Substantia nigra (tissue), 51 donors: ENCODE measurements at places on chromosomes 16 and 17.
A peak's percentile ranks its signal among the peaks of the same experiment; 100 is the strongest.

DNA sequence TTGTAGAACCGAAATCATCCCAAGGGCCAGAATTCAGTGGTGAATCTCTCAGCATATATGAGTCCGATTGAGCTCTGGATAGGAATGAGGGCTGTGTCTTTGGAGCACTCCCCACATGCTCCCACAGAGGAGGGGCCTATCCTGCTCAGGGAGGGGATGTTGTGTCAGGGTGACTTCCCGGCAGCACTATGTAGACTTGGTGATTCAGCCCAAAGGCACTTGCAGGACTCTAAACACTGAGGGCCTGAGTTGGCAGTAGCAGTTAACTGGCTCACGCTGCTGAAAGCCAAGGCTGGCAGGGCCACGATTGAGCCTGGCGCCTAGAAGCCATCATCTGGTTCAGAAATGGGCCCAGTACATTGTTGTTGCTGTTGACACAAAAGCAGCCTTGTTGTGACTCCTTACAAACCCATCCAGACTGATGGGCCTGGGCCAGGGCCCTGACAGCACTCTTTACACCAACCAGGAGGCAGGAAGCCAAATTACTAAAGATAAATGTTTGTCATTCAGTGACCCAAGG lies 31.9 kb downstream of the NMT1 start:
- DNase-seq = peak; percentile 89

DNA sequence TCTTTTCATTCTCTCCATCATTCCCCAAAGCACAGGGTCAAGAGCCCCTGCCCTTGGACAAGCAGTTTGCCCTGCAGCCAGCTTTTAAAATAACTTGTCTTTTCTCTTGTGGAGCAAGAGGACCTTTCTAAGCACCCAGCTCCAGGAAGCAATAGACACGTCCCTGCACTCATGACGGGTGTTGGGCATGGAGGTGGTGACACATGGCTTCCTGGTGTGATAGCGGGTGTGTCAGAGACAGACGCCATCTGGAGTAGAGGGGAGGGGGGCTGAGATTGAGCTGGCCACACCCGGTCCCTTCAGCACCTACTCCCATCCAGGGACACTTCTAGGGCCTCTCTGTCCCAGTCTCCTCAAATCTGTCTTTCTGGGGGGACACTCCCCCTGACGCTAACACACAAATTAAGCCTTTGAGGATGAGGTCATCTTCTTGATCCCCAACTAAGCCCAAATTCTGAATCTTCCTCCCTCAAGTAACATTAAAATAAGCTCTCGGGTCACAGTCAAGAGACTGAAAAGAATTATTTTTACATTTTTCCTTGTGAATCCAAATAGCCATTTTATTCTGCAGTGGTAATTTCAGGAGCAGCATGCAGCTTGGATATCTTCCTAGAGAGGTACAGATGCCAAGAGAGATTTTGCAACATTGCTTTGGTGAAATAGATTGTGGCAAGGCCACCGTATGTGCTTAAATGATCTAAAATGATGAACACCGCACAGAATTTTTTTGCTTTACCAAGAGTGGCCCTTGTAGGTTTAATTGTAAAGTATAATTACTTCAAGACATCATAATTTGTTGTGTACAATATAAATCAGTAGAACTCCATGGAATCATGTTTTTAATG lies 216.6 kb upstream of the IRX3 start:
- DNase-seq = no peak

GRCh38 chr16:29968205-29968604 lies 5.5 kb upstream of the TAOK2 start:
- no peak for DNase-seq

GRCh38 chr17:80425835-80426426 lies 11.0 kb downstream of the ENDOV start:
- no peak for DNase-seq

DNA sequence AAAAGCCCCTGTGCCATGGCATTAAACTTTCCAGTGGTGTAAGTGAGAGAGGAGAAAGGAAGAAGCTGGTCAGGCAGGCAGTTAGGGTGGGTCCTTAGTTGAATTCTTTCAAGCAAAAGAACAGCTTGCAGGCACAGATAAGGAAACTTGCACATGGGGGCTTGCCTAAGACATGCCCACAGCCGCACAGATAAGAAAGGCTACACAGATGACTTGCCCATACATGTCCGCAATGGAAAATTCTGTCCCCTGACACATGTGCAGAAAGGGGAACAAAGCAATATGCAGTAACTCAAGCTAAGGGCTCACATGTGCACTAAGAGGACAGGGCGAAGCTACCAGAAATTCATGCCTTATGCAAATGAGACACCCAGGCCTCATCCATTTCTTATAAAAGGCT lies 69.9 kb downstream of the GSG1L start:
- no peak for DNase-seq

GRCh38 chr17:61400066-61400716 lies 548 bp downstream of the TBX2 start:
- no peak for DNase-seq

DNA sequence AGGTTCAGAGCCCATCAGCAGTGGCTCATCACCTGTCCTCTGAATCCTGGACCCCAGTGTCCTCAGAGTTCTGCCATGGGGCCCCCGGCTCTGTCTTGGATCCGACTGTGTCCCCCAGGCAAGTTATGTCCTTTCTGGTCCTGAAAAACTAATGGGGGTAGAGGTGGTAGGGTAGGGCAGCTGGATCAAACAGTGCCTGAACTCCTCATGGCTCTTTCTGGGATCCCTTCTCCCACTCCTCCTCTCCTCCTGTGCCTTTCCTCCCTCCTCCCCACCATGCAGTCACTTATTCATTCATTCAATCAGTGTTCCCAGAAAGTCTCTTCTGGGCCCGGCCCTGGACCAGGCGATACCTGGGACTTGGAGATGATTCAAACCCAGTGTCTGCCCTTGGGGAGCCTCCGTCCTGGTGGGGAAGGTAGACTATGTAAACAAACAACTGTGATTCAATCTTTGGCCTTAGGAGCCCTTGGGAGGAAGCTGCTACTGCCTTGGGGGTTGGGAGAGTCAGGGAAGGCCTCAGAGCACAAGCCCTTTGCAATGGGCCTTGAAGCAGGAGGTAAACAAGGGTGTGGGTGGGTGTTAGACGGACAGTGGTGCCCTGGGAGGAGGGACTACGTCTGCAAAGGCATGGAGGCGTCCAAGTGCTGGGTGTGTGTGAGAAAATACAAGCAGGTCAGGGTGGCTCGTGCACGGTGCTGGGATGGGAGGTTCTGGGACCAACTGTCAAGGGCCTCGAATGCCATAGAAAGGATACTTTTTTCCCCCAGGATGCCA lies 6.4 kb upstream of the FAM83G start:
- no peak for DNase-seq

DNA sequence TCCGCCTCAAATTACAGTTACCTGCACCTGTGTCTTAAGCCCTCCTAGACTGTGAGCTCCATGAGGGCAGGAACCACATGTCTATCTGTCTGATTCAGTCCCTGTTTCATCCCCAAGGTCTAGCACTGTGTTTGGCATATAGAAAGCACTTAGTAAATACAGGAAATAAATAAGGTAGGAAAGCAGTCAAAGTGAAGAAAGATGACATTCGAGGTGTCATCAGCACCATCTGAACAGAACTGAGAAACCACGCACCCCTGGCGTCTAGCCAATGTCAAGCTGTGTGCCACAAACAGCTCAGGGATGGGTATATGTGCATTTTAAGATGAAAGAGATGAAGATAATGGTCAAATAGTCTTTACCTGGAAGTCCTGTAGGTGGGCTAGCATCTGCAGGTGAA lies 79.6 kb upstream of the ATP2A3 start:
- no peak for DNase-seq

DNA sequence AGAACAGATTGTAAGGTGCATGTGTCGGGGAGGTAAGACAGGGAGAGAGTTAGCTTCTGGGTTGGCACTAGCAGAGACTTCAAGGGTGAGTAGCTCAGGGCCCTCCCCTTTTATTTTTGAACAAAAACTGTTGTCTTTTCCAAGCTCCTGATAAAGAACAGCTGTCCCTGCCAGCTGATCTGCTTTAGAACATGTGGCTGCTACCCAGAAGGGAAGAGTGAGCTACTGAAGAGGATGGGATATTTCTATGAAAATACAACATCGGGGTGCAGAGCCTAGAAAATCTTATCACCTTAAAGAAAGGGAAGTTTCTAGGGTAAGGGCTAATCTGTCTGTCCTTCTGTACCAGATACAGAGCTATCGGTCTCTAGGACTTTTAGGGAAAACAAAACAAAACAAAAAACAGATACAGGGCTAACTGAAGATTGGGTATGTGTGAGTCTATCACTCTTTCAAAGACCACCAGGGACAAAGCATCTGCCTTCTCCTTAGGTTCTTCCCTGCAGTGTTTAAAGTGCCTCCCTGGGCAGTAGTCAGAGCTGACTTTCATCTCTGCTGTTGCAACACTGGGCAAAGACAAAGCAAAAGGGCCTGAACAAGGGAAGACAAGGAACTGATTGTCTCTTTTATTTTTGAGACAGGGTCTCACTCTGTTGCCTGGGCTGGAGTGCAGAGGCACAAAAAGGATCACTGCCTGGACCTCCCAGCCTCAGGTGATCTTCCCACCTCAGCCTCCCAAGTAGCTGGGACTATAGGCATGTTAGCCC lies 5.0 kb upstream of the DHRS13 start:
- no peak for DNase-seq

DNA sequence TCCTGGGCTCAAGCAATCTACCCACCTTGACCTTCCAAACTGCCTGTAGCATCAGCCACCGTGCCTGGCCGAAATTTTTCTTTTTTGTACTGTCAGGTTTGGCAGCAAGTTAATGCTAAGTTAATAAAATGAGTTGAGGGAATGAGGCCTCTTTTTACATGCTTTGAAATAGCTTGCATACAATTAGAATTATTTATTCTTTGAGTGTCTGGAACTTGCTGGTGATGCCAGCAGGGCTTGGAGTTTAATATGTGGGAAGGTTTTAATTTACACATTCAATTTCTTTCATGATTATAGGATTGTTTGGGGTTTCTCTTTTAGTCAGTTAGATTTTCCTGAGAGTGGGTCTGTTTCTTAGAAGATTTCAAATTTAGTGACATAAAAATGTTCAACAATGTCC lies 31.2 kb upstream of the MSI2 start:
- no peak for DNase-seq

GRCh38 chr17:82350182-82351030 lies 8.6 kb upstream of the TEX19 start:
- DNase-seq = no peak

DNA sequence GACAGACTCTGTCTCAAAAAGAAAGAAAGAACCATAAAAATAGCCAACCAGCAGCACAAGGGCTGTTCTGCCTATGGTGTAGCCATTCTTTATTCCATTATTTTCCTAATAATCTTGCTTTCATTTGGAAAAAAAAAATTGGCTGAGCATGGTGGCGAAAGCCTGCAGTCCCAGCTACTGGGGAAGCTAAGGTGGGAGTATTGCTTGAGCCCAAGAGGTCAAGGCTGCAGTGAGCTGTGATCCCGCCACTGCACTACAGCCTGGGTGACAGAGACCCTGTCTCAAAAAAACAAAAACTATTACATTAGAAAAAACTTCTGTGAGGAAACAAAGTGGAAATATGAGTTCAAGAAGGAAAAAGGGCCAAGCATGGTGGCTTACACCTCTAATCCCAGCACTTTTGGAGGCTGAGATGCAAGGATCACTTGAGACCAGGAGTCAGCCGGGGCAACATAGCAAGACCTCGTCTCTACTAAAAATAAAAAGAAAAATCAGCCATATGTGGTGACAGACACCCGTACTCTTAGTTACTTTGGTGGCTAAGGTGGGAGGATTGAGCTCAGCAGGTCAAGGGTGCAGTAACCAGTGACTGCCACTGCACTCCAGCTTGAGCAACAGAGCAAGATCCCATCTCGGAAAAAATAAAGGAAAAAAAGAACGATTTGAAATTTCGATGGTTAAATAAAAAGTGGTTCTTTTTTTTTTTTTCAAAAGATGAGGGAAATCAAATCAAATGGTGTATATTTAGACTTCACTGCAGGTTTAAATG lies 2.5 kb downstream of the DCAKD start:
- DNase-seq = no peak

DNA sequence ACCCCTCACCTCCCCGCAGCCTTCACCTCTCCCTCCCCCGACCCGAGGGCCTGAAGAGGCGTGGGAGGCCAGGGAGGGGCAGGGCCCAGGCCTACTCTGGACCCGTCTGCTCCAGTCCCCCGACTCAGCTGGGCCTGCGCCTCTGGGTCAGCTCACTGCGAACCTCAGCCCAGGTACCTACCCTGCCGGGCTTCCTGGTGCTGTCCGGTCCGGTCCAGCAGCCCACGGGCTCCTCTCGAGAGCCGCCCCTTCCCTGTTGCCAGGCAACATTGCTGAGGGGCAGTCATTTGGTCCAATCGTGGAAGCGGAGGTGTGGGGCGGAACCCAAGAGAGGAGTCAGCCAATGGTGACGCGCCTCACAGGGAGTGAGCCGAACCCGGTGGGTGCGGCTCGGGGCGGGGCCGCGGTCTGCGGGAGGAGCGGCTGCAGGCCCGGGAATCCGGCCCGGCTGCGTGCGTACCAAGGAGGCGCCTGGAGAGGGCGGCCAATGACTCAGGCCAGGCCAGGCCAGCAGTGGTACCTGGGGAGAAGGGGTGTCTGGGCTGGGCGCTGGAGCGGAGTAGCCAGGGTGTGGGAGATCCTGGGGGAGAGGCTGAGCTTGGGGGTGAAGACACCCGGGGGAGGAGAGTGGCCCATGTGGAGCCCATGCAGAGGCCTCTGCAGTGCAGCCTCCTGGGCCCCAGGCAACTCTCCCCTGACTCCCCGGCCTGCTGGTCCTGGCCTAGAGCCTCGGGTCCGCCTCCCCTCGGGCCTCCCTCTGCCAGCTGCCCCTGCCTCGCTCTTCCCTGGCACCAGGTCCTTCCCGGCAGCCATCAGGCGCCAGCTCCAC lies at the start of gene MEAK7:
Gene MEAK7 (minus strand): TSS at position 240 of the 829 bp plus-strand sequence. CDS start 6,573 bp downstream, outside the sequence.
- peak; percentile 93 for DNase-seq

- DNase-seq = no peak
Observed at GRCh38 chr16:1332618-1333148, 762 bp upstream of the BAIAP3 start.

- no peak for DNase-seq
Observed at GRCh38 chr17:38984666-38985065, 17.5 kb upstream of the FBXO47 start.

GRCh38 chr17:64356776-64357175 lies 33.9 kb downstream of the PECAM1 start:
- DNase-seq = no peak

GRCh38 chr17:34219405-34219804 lies 35.7 kb upstream of the CCL2 start:
- no peak for DNase-seq

- DNase-seq = no peak
Observed at GRCh38 chr16:49484451-49484849, 110.8 kb downstream of the C16orf78 start.

DNA sequence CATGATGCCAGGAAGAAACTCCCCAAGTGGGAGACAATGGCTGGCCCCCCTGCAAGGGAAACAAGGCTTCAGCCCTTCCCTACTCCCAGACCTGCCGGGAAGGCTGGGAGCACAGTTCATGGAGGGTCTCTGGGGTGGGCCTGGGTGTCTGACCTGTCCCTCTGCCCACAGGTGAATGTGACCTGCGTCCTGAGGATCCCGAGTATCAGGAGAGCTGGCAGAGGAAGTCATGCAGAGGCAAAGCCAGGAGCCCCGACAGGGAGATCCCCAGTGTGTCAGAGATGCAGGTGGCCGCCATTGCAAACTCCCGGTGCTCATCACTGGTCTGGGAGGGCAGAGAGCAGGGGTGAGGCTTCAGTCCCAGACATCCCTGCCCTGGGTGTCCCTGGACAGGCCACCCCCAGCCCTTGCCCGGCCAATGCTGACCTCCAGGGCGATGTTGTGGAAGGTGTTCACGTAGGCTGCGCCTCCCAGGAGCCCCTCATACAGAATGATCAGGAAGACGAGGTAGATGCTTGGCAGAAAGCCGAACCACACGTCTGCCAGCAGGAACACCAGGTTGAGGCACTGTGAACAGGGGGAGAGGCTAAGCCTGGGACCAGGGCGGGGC lies 5.3 kb upstream of the NPIPB7 start:
- no peak for DNase-seq
